ENCODE measurements at places on chromosomes 13 and 19.

- DNase-seq: no peak
Measured at GRCh38 chr13:23750383-23751121, 138.6 kb downstream of the MIPEP start.

DNA sequence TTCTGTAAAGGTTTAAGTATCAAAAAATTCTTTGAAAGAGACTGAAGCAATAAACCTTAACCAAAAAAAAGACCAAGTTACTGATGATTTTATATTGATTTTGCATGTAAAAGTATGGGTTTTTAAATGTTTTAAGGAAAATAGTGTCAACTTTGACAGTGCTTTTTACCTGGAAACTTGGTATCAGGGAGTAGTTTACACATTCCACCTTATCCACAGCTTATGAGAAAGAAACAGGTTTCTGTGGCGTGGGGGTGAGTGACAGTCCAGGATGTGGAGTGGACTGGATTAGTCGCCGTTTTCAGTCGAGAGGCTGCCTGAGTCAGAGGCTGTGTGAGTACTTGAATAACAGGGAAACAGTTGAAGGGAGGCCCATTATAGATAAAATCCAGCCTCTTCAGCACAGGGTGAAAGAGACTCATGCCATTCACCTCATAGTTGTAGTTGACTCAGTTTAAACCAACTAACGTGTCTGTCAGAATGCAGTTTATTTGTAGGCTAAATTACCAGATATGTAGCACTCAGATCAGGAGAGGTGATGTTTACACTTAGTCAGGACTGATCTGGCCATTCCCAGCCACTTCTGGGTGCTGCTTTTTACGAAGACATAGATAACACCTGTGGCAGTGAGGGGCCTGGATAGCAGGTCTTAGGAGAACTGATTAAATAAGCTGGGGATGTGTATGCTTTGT, 595 bp upstream of the GPR183 start:
- DNase-seq: peak; percentile 54

- no peak for DNase-seq
Measured at GRCh38 chr13:41025518-41025917, 6.4 kb upstream of the ELF1 start.

DNA sequence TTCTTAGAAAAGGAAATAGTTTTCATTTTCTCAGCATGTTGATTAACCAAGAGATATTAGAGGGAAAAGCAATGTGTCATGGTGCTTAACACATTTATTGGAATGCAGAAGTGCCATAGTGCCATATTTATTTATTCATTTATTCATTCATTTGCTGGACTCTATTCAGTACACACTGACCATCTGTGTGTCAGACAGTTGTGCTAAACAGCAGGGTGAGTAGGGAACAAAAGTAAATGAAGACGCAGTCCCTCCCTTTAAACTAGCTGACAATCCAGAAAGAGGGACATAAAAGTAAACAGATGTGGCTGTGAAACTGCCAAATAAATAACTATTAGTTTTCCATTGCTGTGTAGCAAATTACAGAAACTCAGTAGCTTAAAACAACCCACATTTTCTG, 323.7 kb downstream of the MTUS2 start:
- peak; percentile 4 for DNase-seq

GRCh38 chr13:49521224-49521623, 25.5 kb downstream of the PHF11 start:
- DNase-seq: no peak

- peak; percentile 73 for DNase-seq
Measured at GRCh38 chr19:1910177-1910576, 5.0 kb downstream of the ADAT3 start.

GRCh38 chr13:54593504-54593903, 1564.9 kb downstream of the OLFM4 start:
- no peak for DNase-seq
